ENCODE measurements at places on chromosomes 12 and 14.

GRCh38 chr14:33250963-33251362 is 312.3 kb downstream of the NPAS3 start:
- DNase-seq = no peak

- no peak for DNase-seq
These were observed 27.8 kb upstream of the CACNA2D4 start for GRCh38 chr12:1946296-1946695.

GRCh38 chr14:33467971-33468370 is 482.9 kb downstream of the EGLN3 start:
- no peak for DNase-seq

GRCh38 chr12:95073698-95074520 is 491 bp upstream of the NR2C1 start:
- DNase-seq = no peak

DNA sequence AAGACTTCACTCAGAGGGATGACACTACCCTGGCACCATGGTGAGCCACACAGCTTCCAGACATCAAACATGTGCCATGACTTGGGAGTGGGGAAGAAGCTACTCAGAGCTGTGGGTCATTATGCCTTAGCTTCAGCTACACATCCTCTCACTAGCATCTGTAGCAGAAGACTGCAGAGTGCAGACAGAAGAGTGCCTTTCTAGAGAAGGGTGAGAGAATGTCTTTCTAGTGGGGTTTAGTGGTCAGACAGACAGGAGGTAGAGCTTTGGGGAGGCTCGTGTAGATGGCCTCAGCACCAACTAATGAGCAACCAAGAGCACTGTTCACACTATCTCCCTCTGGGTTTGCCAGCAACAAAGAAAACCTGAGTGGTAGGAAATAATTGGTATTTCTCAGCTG is 4.9 kb upstream of the B4GALNT3 start:
- DNase-seq = no peak

DNA sequence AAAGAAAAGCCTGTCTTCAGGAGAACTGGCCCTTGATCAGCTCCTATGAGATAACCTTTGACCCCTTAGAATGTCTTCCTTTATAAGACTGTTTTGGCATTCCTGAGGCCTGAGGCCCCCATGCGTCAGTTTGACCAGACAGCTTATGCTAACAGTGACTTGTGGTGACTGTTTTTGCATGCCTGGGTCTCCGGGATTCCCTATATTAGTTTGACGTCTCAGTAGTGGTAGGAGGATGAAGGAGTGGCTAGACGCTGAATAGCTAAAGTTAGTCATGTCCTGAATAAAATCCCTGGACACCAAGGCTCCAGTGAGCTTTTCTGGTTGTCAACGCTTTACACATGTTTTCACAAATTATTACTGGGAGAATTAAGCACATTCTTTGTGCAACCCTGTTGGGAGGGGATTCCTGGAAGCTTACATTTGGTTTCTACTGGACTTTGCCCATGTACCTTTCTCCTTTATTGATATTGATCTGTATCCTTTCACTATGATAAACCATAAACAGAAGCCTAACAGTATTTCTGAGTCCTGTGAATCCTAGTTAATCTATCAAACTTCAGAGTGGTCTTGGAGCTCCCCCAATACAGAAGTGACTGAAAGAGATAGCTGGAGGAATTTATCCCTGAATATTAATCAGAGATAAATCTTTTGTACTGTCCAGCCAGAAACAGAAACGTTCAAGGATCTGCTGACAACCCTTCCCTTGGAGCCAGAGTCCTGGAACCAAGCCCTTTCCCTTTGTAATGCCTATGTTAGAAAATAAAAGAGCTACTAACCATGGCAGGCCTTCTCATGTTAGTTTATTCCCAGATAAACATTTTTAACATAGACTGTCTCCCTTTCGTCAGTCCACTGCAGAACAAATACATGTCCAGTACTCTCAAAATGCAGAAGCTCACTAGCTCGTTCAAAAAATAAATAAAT is 479.2 kb downstream of the RPS29 start:
- DNase-seq = no peak

GRCh38 chr14:29607169-29607568 is 320.5 kb downstream of the PRKD1 start:
- DNase-seq = no peak

DNA sequence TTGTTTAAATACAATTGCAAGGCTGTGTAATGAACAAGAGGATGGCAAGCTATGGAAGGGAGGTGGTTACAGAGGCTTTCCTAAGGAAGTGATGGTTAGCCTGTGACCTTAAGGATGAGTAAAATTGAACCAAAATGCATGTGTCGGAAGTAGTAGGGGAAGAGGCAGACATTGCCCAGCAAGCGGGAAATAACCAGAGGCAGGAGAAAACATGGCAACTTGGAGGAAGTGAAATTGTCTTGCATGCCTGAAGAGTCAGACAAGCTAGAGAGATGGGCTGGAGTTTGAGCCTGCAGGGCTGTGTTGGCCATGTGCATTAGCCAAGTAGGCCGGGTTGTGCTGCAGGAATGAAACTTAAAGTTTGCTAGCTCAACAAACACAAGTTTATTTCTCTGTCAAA is 96.2 kb downstream of the BTG1 start:
- no peak for DNase-seq

DNA sequence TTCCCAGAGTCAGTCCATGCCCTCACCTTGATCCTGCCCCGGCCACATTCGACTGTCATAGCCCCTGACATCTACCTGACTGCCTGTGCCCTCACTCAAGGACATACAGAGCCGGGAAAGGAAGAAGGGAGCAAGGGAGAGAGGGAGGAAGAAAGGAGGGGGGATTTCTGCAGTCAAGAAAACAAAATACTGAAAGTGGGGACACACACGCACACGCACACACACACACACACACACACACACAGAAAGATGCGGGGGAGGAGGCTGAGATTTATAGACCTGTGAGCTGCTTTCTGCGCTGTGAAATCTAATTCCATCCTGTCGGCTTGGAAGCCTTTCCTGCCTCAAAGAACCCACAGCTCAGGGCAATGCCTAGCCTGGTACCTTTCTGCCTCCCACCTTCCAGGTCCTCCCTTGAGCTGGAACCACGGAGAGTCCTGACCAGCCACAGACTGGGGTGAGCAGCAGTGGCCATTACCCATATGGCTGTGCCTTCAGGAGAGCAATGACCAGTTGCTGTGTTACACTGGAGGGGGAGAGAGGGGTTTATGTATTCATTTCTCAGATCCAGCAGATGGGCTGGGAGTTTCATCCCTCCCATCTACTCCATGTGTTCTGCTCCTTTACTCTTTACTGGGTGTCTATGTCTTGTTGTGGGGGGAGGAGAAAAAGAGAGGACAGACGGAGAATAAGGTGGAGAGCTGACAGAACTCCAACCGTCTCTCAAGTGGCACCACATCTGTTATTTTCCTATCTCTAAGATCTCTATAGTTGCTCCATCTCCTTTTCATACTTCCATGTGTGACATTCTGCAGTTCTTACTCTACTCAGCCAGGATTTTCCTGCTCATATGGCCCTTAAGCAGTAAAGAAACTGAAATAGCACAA is 12.9 kb downstream of the C14orf93 start:
- no peak for DNase-seq

GRCh38 chr12:97435153-97435552 is 27.5 kb upstream of the RMST start:
- no peak for DNase-seq

GRCh38 chr12:49642370-49642802 is 19.0 kb downstream of the PRPF40B start:
- DNase-seq = no peak

GRCh38 chr12:56785874-56786273 is 22.8 kb downstream of the HSD17B6 start:
- no peak for DNase-seq

DNA sequence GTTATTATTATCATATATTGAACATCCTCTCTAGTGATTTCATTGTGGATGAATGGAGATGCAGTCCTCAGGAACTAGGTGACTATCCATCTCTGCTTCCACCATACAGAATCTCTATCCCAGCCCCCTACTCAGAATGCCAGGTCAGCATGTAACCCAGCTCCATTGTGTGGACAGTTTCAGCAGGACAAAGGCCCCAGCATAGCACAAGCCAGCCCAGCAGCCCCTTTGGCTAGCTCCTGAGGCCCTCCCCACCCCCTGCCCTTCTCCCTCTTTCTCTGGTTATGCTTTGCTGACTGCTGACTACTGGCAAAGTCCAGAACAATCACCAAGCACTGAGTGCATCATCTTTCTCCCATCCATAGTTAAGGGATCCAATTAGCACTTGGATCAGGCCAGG is 5.8 kb upstream of the SPRYD4 start:
- DNase-seq = no peak

- DNase-seq = no peak
These were observed 11.0 kb downstream of the ACADS start for GRCh38 chr12:120736404-120737331.

DNA sequence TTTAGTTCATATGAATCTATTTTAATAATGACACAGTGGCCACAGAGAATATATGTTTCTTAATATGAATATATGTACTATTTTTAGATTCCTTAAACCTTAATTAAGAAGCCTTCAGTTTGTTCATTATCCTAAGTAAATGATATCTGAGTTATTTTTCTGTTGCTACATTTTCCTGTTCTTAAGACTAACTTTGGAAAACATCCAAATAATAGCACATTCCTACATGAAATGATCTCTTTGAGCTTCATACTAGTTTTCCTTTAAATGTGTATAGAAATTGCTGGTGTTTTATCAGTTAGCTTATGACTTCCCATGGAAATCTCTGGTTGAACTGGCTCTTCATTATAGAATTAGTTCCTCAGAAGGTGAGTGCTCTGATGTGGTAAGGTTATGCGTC is 72.1 kb downstream of the POLR3B start:
- DNase-seq = no peak

DNA sequence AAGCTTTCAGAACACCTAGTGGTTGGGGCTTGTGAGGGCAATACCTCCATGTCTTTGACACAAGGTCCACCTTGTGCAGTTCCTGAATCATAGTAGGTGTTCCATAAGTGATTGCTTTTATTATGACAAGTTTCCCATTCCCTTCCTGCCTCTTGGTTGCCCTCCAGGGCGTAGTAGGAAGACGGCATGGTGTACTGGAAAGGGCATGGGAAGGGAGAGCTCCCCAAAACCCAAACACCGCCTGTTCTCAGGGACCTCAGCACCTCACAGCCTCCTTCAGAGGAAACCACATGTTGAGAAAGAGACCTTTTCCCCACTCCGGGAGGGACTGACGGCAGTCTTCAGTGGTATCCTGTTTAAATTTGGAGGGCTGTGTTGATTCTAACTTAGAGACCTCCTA is 21.1 kb downstream of the EVL start:
- no peak for DNase-seq

- DNase-seq = no peak
These were observed 371.5 kb downstream of the ALG10 start for GRCh38 chr12:34393821-34394150.

DNA sequence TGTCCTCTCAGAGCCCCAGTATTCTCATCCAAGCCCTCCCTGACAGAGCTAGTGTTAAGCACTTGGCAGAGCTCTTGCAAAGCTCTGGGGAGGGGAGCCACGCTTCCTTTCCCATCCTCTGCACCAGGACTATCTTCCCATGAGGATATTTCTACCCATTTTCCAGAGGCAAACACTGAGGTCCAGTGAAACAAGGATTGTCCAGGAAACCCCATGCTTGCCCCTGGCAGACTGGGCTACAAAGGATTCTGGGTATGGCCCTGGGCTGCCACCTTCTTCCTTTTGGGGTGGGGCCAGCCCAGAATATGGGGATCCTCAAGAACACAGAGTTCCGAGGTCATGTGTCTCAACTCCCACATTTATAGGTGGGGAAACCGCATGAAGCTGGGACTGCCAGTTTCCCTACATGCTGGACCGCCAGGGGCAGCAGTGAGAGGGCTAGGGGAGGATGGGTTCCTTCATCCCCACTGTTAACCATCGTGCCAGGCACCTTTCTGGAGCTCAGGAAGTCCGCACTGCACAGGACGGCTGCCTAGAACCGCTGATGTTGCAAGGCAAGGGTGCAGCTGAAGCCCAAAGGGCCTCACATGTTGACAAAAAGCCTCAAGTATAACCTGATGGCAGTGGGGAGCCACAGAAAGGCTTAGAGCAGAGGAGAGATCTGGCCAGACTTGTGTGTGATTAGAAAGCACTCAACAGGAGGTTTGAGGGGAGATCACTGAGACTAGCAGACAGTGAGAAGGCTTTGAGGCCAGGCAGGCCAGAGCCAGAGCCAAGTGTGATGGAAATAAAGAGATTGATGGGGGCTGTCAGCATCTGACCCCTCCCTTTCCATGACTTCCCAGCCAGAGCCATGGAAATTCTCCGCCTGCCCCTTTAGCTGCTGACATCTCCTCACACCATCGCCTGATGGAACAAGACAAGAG is 5.5 kb upstream of the CCDC85C start:
- no peak for DNase-seq

- DNase-seq = no peak
These were observed 1.1 kb upstream of the MYH7 start for GRCh38 chr14:23436327-23437132.

DNA sequence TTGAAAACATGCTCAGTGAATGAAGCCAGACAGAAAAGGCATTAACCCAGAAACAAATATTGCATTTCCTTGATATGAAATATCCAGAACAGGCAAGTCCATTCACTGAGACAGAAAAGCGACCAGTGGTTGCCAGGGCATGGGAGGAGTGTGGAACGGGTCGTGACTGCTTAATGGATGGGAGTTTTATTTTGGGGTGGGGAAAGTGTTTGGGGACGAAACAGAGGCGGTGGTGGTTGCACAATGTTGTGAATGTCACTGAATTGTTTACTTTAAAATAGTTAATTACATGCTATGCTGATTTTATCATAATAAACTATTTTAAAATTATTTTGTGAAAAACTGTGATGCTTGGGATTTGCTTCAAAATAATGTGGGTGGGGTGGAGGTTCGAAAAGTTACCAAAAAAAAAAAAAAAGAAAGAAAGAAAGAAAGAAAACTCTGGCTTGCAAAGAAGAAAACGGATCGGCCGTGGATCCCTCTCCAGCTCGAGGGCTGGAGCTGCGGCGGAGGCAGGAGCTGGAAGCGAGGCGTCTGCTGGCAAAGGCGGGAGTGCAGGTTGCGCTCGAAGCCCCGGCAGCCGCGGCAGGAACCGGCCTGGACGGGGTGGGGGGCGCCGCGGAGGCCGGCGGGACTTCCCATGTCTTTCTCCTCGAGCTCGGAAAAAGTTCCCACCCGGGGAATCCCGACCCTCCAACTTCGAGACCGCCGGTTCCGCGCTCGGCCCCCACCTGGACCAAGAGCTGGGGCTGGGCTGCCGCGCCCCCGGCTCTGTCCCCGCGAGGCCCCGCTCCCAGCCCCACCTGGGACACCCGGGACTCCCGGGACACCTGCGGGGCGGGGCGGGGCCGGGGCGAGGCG is 524 bp upstream of the P2RX2 start:
- DNase-seq = peak; percentile 24

- no peak for DNase-seq
These were observed 96.9 kb upstream of the TMPO start for GRCh38 chr12:98418357-98419075.
